ENCODE measurements at places on chromosomes 5 and 9.

- no peak for DNase-seq
Observed at GRCh38 chr5:135921388-135921787, 25.7 kb upstream of the IL9 start.

DNA sequence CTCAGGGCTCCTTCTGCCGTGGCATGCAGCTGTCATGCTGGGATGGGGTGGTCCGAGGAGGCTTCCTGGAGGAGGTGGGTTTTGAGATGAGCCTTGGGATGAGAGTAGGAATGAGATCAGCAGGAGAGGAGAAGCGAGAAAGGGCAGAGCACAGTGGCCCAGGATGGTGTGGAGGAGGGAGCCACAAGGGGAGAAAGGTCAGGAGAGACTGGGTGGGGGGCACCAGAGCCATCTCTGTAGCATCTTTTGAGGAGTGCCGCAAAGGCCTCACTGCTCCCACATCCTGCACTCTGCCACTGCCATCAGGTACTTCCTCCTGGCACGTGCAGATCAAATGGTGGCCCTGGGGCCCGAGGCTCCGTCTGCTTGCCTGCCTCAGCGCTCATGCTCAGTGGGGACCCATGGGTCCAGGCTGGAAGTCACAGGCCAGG, 150.2 kb downstream of the MACROH2A1 start:
- DNase-seq: no peak

DNA sequence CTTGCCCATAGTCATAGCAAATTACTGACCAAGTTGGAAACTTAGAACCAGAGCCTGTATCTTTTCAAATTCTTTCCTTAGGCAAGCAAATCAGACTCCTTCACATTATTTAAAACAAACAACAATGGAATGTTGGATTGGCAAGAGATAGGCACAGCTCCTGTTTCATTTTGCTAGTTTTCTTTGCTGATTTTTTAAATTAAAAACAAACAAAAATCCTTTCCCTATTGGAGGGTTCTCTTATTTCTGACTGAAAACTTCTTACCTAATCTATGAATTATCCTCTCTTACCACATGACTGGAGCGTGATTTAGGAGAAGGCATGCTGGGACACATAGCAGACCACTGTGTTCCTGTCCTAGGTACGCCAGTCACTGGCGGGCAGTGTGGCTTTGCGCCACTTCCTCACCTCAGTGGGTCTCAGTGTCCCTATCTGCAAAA, 63.0 kb downstream of the TTC39B start:
- DNase-seq: no peak

DNA sequence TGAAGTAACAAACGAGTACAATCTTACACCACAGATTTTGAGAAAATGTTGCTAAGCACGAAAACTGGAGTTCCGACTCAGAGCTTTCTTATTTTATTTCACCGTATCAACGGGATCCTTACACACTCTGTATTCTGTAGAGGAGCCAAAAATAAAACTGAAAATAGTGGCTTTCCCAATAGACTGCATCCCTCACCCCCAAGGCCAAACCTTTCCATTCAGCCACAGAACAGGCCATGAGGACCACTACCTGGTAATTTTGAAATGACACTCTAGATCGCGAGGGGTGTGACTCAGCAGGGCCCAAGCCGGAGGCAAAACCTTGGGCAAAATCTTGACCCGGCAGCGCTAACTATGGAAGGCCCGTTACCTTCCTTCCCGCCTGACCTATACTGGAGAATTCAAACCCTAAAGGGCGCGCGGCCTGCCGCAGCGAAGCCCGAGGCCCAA, 432 bp downstream of the HSPA9 start:
- no peak for DNase-seq

DNA sequence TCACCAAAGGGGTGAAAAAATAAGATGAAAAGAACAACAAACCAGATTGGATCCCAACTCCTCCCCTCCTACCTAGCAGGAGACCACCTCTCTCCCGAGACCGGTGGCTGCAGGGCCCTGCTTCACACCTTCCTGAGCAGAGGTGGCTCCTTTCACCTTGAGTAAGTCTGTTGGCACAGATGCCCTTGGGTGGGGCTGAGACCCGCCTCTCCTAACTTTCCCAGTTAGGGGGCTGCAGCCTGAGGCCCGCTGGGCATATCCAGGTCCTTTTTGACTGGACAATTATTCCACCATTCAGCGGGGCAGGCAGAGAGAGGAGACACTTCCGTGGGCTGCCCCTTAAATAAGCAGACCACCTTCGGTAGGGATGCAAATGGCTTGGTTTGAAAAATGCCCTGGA, 1.3 kb downstream of the SLC25A48 start:
- DNase-seq: no peak

DNA sequence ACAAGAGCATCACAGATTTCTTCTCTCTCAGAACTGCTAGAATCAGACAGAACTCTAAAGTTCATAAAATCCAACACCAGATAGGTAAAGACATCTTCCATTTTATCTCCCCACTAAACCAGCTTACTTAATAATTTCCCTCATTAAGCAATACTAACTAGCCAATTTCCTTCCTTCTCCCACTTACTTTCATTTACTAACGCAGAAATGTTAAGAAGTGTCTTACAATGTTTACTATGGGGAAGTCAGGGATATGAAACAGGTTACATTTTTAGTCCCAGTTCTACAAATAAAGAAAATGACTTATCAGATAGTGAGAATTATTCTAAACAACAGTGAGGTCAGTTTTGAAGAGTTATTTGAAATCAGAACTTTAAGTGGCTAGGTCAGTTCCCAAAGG, 236.5 kb downstream of the FBXL17 start:
- DNase-seq: no peak

DNA sequence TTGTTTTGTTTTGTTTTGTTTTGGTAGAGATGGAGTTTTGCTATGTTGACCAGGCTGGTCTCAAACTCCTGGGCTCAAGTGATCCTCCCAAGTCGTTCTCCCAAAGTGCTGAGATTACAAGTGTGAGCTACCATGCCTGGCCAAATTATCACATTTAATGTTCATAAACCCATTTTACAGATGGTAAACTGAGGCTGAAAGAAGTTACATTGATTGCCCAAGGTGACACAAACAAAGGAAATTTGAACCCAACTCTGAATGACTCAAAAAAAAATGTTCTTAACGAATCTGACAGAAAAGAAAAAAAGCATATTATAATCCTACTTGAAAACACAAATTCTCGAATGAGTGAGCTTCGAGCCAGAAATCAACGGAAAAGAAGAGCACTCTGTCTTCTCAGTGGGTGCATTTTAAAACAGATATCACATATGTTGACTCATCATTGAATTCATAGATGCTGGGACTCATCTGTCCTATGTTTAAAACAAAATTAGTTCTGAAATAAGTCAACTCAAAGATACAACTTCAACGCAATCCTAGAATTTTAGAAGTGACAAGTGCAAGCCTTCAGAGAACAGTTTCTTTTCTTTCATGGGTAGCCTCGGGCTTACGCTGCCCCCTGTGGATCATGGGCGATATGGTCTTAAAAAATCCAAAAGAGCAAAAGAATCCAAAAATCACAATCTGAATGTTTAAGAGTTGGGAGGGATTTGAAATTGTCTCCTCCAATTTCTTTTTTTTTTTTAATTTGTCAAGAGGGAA, 28.4 kb downstream of the TIMD4 start:
- no peak for DNase-seq

Data from NCI-H446 treated with DMSO at 0.1 percent for 48 hours (cell line).